ENCODE measurements at places on chromosomes 3 and 15.

GRCh38 chr3:23217872-23218554 is 14.9 kb downstream of the UBE2E2 start:
- DNase-seq = no peak

DNA sequence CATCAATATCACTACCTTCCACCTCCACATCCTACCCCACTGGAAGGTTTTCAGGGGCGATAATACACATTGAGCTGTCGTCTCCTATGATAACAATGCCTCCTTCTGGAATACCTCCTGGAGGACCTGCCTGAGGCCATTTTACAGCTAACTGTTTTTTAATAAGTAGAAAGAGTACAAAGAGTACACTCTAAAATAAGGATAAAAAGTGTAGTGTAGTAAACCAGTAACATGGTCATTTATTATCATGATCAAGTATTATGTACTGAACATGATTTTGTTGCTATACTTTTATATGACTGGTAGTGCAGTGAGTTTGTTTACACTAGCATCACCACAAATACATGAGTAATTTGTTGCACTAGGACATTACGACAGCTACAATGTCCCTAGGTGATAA is 46.6 kb upstream of the SSR3 start:
- DNase-seq = no peak

- no peak for DNase-seq
These were observed 31.7 kb downstream of the EDEM1 start for GRCh38 chr3:5219216-5219615.

GRCh38 chr15:94059013-94059587 is 172.3 kb upstream of the MCTP2 start:
- DNase-seq = no peak

DNA sequence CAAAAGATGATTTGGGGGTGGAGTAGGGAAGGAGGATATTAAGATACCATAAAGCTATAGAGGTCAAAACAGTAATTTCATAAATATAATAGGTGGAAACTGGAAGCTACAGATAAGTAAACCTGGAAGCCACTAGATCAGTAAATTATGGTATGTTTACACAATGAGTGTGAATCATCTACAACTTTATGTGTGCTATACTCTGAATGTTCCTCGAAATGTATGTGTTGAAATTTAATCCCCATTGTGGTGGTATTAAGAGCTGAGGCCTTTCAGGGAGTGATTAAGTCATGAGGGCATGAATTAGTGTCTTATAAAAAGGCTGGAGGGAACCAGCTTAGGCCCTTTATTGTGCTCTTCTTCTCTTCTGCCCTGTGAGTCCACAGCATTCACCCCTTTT is 25.2 kb downstream of the EOMES start:
- DNase-seq = no peak

GRCh38 chr3:98964784-98965183 is 63.3 kb upstream of the DCBLD2 start:
- DNase-seq = no peak

DNA sequence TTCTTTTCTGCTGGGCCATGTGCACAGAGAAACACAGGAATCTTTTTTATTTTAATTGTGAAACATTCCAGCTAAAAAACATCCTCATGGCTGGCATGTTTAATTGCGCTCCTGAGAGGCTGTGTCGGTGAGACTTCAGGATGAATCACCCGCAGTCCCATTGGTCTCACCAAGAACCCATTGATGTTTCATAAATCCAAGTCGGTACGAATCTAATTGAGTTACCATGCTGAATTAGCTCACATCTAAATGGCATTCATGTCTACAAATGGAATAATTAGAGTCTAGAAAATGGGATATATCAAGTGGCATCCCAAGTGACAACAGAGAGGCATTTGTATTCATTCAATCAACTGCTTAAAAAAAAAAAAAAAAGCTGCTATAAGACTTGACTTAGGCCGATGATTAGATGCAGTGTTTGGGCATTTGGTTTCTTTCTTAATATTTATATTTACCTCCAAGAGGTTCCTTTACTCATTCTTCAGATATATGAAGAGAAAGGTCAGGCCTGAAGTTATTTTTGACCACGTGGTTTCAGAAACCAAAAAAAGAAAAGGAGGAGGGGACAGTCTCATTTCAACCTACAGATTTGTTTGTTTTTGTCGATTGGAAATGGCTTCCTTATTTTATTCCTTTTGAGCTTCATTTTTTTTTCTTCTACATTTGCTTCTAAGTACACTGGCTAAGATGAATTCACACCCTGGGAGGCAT is 79.1 kb upstream of the FOXB1 start:
- no peak for DNase-seq

DNA sequence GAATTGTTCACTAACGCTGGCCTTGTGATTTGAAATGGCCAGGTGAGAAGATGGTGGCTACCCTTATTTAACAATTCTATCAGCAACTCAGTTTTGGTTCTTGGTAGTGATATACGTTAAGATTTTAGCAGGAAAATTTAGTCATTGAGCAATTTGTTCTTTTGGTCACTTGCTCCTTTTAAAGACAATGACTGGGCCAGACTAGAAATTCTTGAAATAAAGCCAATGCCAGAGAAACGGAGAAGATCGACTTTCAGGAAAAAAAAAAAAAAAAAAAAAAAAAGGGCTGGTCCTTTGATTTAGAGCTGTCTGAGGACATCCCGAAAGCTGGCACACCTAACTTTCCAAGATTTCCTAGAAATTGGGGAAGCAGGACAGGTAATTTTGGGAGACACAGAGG is 178.5 kb downstream of the FNDC3B start:
- no peak for DNase-seq

- no peak for DNase-seq
These were observed 127.5 kb upstream of the CD96 start for GRCh38 chr3:111414531-111414930.

DNA sequence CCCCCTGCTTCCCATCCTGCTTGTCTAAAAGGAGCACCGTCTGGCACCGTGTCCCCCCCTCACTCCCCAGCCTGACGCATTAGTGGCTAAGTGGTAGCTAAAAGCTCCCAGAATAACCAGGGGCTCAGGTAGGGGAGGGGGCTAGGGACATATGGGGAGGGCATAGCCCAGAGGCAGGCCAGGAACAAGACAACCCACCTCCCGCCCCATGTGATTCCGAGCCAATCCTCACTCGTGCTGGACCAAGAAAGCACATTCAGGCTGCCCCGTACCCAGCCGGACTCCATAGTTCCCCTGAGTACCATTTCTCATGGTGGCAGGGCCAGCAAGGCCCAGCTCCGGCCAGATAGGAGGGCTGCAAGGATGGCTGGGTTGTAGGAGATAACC is 11.5 kb downstream of the SEMA7A start:
- DNase-seq = no peak

GRCh38 chr3:1609416-1609815 is 489.2 kb upstream of the CNTN4 start:
- DNase-seq = no peak

GRCh38 chr3:49790626-49791411 is 4.5 kb upstream of the IP6K1 start:
- DNase-seq = no peak

- DNase-seq = no peak
These were observed 17.4 kb upstream of the TRMT10C start for GRCh38 chr3:101544161-101544850.

DNA sequence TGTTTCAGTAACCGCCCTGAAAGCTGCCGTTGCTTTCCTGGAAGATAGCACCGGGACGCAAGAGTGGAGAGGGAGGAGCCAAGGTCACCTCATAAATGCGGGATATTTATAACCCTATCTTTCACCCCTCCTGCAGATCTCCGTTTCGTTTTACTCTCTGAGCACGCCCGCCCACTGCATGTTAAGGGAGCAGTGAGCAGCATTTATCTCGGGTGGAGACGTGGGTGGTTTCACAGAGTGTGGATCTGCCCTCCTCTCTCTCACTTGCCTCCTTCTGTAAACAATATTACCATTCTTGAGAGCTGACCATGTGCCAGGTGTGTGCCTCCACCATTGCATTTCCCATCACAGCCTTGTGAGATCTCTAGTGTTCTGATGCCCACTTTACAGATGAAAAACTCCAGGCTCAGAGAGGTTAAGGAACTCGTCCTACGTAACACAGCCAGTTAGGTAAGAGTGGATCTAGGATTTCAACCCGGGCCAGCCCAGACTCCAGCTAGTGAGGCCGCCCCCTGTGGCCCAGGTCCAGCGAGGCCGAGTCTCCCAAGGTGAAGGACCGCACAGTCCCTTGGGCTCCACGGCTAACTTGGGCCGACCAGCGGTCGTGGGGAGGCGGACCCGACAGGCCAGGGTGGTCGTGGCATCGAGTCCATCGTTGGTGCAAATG is 16.9 kb upstream of the SEMA4B start:
- no peak for DNase-seq

DNA sequence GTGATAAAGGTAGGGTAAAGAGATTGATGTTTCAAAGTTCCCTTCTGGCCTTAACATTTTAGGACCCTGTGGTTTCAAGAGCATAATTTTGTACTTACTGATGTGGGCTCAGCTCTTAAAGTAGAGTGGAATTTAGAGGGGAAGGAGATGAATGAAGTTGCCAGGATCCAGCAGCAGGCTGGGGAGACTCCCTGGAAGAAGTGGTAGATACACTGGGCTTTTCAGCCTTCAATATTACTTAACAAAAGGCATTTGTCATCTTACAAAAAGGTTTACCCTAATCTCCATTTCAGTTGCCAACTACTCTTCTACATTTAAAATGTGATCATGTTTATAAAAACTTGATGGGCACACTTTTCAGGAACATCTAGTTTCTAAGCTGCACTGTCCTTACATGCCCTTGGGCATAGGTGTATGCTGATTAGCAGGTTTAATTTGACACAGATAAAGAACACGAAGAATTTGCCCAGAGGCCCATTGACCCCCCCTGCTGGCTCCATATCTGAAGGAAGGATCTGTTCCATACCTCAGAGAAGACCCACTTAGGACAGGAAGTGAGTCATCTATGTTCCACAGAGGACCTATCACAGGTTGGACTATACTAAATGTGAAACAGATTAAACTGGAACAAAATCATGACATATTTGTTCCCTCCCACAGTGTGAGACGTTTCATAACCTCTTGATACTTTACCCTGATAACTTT is 93.0 kb upstream of the LPP start:
- DNase-seq = no peak

DNA sequence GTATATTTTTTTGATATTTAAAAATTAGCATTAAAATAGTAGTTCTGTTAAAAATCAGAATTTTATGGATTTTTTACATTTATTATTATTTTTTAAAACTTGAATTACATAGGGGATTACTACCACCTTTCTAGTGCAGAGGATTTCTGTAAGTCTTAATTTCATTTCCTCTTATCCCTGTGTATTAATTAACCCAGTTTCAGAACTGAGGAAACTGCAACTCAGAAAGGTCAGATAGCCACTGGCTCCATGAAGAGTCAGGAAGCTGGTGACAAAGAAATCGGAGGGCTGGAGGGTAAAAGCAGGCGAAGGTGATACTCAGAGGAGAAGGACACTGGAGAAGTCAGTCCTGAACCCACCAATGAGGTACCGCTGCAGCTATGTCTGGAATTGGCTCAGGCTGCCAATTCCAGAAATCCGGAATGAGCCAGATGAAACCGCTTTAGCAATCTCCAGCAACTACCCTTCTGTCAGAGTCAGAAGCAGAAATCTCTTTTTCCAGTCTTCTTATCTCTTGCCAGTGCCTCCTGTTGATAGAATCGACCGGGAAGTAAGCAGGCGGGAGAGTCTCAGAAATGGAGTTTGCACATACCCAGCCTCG is 308.5 kb downstream of the SV2B start:
- DNase-seq = no peak

DNA sequence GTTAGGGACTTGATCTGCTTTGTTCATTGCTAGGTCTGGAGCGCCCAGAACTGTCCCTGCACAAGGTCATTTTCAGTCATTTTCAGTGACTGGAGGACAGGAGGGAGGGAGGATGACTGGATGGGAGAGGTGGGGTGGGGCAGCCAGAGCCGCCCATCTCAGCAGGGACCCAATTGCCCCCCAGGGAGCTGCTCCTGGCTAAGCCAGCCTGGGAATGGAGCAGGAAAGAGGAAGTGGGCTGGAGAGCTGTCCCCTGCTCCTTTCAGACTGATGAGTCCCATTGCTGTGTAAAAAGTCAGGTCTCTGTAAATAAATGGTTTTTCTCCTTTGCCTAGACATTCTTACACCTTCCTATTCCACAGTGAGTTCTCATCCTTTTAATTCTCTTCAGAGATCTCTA is 98.4 kb upstream of the RAD18 start:
- DNase-seq = no peak

Data from neuronal stem cell (in vitro differentiated cells).